ENCODE measurements at places on chromosomes 2 and 18. TPM values are rescaled to one million over a fixed set of nuclear protein-coding genes. Genes with fewer than 3 reads are reported as not detected.

Gene NAT8
- total RNA-seq: not detected

Gene EML6
- 1.8 TPM for total RNA-seq

Gene ST6GAL2
- not detected for total RNA-seq

DNA sequence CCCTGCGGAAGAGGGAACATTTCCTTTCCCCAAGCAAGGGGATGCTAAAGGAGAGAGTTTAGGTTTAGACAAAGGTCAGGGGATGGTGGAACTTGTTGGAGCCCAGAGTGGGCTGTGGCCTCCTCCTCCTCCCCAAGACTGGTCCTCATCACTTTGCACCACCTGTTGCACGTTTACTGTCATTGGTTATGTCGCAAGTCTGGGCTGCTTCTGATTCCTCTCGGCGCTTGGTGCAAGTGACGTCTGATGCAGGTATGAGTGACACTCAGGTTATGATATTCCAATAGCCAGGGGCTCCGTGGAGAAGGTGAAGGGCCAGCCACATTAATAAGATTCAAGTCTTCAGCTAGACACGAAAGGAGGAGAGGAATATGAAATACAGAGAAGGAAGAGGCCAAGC, 59.8 kb downstream of the TSN start:
- no peak for DNase-seq

GRCh38 chr18:79927607-79928562, 23.6 kb downstream of the SLC66A2 start:
- no peak for DNase-seq
